ENCODE measurements at places on chromosomes 6 and 20.

GRCh38 chr20:1273366-1273765 is 7.3 kb downstream of the SNPH start:
- DNase-seq, result no peak

DNA sequence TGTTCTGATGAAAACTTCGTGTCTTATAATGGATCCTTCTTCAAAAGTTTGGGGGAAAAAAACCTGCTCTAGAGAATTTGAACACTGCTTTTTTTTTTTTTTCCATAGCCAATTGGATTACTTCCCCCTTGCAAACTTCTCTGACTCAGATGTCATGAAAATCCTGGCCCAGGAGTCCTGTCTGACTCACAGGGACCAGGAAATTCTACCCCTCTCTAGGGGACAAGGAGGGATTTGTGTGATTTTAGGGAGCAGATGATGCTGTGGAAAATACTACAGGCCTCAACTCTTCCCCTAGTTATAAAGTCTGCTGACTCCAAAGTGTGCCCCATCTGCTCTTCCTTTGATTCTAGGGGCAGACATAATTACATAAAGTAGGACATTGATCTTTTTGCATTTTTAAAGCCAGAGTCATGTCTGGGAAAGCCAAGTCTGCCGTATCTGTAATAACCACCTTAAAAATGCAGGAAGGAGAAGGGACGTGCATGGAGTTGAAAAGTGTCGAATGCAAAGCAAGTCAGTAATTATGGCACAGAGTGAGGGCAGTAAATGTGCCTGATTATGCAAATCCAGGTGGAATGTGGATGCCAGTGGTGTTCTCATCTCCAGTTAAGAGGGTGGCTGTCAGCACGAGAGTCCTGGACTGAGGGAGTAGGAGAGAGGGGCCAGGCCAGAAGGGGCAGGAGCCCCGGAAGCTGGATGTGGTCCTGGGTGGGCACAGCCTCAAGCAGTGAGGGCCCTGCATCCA is 144.3 kb upstream of the SULF2 start:
- no peak for DNase-seq

GRCh38 chr6:40419377-40419776 is 167.8 kb downstream of the LRFN2 start:
- no peak for DNase-seq

GRCh38 chr20:22339946-22340345 is 244.4 kb downstream of the FOXA2 start:
- DNase-seq, result no peak

GRCh38 chr6:26475823-26476729 is 18.3 kb downstream of the BTN2A1 start:
- no peak for DNase-seq

DNA sequence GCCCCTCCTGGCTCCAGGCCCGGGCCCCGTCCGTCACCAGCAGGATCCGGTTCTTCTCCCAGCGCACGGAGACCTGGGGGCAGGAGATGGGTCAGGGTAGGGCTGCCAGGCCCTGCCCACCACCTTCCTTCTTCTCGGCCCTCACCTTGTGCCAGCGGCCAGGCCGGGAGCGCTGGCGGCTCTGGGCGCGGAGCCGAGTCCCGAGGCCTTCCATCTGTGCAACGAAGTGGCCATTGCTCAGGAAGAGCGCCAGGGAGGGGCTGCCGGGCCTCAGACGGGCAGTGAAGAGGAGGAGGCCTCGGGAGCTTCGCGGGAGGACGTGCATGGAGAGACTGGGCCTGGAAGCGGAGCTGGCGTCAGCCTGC is 7.9 kb downstream of the ADRM1 start:
- DNase-seq, result no peak

DNA sequence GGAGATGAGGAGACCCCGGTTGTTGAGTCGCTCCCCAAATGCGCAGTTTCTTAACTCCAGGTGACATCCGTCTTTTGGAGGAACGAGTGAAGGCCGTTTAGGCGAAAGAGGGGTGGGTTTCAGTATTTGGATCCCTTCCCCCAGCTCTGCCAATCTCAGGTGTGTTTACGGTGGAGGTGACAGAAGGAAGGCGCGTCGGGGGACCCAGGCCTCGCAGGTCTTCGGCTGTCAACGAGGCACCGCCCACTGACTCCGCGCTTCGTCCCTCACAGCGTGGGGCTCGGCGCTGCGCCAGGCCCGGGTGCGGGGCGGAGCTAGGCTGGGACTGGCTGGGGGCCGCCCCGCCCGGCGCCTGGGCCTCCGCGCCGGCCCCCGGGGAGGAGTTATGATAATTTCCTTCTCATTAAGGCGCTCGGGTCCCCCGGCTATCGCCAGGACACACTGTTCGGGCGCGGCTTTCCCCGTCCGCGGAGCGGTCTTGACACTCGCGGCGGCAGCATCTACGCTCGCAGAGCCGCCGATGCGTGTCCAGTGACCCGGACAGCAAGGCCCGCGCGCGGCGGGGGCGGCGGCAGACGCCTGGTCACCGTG is at the start of gene TFAP2C:
TSS of gene TFAP2C (plus strand) at position 434 of the 591 bp plus-strand sequence. CDS start 239 bp downstream, outside the sequence.
- DNase-seq, result no peak

DNA sequence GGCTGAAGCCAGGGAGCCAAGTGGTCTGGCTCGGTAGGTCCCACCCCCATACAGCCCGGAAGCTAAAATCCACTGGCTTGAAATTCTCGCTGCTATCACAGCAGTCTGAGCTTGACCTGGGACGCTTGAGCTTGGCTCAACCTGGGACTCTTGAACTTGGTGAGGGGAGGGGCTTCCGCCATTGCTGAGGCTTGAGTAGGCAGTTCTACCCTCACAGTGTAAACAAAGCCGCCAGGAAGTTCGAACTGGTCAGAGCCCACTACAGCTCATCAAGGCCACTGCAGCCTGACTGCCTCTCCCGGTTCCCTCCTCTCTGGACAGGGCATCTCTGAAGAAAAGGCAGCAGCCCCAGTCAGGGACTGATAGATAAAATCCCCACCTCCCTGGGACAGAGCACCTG is 1337.7 kb downstream of the HACE1 start:
- DNase-seq, result no peak

- no peak for DNase-seq
Observed at GRCh38 chr6:52671676-52672075, 763 bp downstream of the TMEM14A start.

GRCh38 chr6:20454204-20454824 is 52.6 kb downstream of the E2F3 start:
- no peak for DNase-seq

DNA sequence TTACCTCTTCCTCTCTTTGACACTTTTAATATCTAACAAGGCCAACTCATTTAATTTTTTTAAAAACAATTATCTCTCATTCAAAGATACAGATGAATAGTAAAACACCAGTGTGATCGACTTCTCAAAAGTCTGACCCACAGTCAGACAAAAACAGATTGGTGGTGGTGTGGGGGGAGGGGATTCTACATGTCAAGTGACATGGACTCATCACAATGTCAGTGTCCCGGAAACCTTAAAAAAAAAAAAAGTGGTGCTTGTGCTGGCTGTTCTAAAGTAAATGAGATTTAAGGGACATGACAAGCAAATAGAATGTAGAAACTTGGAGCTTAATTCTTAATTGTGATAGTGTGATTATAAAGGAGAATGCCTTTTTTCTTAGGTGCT is 16.3 kb upstream of the RFPL4B start:
- no peak for DNase-seq

DNA sequence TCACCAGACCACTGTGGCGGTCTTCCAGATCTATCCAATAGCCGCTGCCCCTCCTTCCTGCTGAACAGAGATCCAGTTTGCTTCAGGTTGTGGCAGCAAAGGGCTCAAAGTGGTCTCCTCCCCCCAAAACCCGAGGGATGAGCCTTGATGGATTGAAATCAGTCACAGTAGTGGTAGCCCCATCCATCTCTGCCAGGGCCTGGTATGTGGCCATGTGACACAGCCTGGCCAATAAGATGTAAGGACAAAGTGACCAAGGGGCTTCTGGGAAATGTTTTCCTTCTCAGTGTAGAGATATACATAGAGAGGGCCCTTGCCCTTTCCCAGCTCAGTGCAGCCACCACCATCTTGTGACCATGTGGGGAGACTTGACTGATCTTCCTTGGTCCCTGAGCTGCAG is 4.1 kb upstream of the ARMC2 start:
- DNase-seq, result no peak

- no peak for DNase-seq
Observed at GRCh38 chr6:40810171-40810570, 223.0 kb upstream of the LRFN2 start.

GRCh38 chr6:170092826-170093225 is 198.1 kb downstream of the DLL1 start:
- no peak for DNase-seq

DNA sequence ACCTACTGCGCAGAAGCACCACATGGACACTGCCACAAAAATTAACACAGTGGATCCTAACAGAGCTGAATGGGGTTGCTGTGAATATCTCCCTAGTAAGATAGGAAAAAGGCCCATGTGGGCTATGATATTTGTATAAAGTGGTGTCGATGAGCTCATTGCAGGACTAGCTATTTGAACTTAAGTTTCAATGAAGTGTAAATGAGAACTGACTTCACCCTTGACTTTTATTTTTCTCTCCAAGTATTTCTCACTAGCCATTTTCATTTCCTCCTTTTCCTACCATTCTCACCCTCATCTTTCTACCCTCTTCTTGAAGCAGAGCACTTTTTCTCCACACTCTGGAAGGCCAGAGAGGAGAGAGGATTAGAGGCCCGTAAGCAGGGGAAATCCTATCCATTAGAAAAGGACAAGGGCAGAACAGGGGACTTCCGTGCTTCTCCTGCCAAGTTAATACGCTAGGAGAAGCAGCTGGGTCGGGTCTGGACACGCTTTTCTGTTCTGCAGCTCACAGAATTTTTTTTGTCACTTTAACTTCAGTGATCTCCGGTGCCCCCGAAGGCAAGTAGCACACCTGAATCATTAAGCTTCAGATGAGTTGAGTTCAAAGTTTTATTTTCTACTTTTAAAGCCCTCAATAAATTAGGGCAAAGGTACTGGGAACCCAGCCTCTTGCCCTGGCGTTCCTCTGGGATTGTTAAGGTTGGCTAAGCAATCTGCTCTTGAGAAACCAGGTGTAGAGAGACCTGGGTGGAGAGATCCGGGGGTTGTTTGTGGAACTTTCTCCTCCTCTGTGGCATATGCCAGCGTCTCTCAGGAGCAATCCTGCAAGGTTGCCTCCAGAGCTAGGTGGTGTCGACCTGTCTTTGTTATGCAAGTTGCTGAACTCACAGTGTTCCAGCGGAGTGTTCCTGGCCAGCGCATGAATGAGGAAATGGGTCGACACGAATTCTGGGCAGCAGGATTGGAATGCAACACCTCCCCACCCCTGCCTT is 56.2 kb upstream of the ARID1B start:
- DNase-seq, result no peak

DNA sequence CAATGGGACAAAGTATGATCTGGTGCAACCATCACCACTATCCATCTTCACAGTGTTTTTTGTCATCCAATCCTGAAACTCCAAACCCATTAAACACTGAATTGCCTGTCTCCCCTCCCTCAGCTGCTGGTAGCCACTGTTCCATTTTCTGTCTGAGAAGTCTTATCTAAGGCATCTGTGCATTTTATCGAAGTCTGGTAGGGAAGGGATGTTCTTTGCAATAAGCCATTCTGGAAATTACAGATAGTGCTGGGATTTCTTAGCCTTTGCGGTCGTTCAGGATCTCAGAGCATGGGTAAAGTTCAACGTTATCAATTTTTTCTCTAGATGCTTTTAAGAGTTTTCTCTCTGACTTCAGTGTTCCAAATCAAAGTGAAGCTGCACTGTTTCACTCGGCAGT is 24.1 kb downstream of the KIF25 start:
- no peak for DNase-seq

DNA sequence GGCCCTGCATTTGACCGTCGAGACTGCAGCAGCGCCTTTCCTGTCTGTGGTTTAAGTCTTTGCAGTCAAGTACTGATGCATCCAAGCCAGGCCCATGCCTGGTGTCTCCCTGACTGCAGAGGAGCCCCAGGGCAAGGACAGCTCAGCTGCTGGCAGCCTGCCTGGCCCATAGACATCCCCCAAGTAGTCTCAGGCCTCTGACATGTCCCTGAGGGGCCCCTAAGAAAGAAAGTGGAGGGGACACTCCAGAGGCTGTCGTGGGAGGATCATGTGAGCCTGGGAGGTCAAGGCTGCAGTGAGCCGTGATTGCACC is 18.0 kb downstream of the HRH3 start:
- DNase-seq, result no peak

DNA sequence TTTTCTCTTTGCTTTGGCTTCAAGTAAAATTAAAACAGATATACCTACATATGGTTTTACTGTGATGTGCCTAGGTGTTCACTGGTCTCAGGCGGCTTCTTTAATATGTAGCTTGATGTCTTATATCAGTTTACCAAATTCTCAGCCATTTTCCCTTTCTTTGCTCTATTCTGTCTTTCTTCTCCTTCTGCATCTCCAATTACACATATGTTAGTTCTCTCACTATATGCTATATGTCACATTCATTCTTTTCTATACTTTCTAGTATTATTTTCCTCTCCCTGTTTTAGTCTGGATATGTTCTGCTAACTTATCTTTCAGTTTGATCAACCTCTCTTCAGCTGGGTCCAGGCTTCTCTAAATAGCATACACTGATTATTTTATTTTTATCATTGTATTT is 14.4 kb upstream of the WFDC8 start:
- DNase-seq, result no peak

DNA sequence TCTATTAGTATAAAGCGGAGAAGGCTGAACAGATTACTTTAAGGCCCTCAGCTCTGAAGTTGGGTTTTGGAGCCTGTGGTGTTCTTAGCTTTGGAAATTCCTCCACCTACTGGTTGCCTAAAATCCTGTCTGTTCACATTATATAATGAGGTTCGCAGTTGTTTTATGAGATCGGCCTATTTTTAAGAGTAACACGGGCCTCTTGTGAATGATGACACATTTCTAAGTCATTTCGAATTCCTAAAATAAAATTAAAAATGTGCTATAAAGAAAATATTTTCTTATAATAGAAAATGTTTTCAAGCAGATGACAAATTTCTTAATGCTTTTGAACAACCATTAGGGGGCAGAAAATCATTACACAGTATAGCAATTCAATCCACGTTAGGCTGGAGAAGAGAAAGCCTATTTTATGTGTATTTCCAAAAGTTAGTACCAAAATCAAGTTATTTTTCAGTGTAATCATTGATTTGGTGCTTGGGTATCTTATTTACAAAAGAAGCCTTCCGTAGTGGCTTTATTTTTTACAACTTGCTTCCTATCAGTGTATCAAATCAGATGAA is 15.8 kb upstream of the FAM8A1 start:
- DNase-seq, result no peak

DNA sequence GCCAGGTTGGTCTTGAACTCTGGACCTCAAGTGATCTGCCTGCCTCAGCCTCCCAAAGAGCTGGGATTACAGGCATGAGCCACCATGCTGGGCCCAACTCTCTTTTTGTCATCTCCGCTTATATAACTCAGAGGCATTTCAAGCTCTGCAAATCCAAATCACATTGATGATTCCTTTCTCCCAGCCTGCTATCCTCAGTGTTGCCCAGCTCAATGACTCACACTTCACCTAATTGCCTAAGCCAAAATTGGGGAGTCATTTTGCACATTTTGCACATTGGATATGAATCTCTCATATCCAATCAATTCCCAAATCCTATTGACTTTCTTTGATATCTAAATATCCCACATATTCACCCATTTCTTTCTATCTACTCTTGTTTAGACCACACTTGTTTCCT is 3.9 kb downstream of the UTRN start:
- no peak for DNase-seq

- no peak for DNase-seq
Observed at GRCh38 chr6:106027758-106028157, 58.4 kb upstream of the PRDM1 start.

GRCh38 chr6:158631678-158632537 is 12.6 kb downstream of the DYNLT1 start:
- no peak for DNase-seq

Measured in esophagus squamous epithelium (tissue), 5 donors.